Activated CD8-positive, alpha-beta memory T cell treated with anti-CD3 and anti-CD28 coated beads for 1 hour (primary cell): ENCODE measurements at places on chromosomes 11 and 22.

GRCh38 chr11:111932611-111932950 lies 4.6 kb upstream of the DIXDC1 start:
- no peak for DNase-seq

- no peak for DNase-seq
These were observed 41.9 kb downstream of the ATG16L2 start for GRCh38 chr11:72856065-72856464.

DNA sequence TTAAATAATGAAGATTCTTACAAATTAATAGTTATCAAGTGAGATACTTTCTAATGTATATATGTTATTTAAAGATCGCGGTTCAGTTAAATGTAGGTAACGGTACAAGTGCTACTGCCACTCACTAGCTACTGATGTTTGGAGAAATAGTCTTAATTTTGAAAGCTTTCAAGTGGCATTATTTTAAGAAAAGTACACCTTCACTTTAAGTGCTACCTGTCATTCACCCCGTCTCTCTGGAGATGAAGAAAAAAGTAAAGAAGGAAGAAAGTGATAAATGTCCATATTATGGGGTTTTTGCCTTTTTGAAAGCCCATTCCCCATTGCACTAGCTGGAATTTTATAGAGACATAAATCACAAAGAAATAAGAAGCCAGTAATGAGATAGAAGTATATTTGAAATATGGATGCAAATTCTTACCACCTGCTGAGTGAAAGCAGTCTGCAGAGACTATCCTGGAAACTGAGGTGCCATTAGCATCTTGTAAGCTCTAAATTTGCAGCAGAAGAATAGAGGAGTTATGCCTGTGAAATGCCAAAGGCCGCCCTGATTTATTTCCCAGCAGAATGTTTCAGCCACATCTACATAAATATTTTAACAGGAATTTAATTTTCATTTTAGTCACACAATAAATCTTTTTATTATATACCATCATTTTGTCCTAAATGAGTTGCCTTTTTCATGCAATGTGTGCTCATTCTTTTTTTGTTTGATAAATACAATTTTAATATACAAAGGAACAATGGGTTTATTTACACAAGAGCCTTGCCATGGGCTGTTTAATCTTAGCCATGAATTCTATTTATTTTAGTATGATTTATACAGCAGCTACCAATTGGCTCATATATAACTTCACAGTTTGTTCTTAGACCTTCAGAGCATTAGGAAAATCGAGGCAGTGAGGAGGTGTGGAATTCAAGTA lies 489.9 kb upstream of the RAG2 start:
- DNase-seq, result no peak

GRCh38 chr11:38498721-38499120 lies 1900.7 kb upstream of the RAG2 start:
- no peak for DNase-seq

- no peak for DNase-seq
These were observed 11.9 kb downstream of the KCNJ4 start for GRCh38 chr22:38442967-38443627.

DNA sequence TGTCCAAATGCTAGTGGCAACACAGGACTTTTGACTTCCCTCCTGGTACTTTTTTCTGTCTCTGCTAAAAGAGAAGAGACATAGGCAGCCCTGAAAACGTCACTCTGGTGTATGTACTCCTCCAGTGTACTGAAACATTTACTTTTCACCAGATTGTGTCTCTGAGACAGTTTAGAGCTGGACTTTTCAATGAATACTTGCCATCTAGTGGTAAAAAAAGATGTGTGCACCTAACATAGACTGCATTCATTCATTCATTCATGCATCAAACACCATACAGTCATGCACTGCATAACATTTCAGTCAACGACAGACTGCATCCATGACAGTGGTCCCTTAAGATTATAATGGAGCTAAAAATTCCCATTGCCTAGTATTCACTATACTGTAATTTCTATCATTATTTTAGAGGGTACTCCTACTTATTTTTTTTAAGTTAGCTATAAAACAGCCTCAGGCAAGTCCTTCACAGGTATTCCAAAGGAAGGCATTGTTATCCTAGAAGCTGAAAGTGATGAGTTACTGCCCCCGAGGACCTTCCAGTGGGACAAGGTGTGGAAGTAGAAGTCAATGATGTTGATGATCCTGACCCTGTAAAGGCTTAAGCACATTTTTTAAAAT lies 186.2 kb downstream of the SPON1 start:
- DNase-seq, result no peak

GRCh38 chr11:97656356-97656755 lies 1266.5 kb downstream of the JRKL start:
- no peak for DNase-seq

DNA sequence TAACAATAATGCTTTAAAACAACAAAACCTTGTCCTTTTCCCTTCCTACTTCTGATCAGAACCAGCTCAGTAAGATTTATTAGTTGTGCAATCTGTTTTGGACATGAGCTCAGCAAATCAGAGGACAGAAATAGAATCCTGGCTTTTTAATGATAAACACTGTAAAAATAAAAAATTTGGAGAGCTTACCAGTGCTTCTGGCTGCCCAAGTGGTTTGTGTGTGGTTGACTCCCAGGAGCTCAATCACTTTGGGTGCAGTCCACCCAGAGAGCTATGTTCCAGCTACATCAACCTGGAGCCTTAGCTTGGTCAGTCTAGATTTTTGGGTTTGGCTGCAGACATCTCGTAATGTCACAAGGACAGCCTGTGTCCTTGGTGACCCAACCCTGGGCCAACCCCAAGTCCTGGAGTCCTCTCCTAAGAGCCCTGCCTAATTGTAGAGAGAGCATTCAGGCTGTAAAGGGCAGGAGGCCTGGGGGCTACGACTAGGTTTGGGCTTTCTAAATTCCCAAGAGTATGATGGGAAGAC lies 28.5 kb downstream of the CD44 start:
- no peak for DNase-seq

GRCh38 chr22:27778294-27779090 lies 23.1 kb downstream of the MN1 start:
- DNase-seq, result no peak

GRCh38 chr11:45209891-45210699 lies 63.7 kb downstream of the PRDM11 start:
- DNase-seq, result no peak

DNA sequence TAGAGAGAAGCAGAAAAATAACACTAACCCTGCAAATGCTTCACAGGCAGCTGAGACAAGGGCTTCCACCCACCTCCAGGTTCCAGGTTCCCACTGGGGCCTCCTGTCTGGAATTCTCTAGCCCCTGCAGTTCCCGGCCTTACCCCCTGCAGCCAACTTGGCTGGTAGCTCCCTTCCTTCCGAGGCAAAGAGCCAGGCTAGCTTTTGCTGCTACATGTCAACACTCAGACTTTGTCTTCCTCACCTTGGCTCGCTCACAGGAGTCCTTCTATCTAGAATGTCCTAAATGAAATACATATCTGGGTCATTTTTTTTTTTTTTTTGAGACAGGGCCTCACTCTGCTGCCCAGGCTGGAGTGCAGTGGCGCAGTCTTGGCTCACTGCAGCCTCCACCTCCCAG lies 9.9 kb upstream of the TTLL1 start:
- DNase-seq, result no peak

DNA sequence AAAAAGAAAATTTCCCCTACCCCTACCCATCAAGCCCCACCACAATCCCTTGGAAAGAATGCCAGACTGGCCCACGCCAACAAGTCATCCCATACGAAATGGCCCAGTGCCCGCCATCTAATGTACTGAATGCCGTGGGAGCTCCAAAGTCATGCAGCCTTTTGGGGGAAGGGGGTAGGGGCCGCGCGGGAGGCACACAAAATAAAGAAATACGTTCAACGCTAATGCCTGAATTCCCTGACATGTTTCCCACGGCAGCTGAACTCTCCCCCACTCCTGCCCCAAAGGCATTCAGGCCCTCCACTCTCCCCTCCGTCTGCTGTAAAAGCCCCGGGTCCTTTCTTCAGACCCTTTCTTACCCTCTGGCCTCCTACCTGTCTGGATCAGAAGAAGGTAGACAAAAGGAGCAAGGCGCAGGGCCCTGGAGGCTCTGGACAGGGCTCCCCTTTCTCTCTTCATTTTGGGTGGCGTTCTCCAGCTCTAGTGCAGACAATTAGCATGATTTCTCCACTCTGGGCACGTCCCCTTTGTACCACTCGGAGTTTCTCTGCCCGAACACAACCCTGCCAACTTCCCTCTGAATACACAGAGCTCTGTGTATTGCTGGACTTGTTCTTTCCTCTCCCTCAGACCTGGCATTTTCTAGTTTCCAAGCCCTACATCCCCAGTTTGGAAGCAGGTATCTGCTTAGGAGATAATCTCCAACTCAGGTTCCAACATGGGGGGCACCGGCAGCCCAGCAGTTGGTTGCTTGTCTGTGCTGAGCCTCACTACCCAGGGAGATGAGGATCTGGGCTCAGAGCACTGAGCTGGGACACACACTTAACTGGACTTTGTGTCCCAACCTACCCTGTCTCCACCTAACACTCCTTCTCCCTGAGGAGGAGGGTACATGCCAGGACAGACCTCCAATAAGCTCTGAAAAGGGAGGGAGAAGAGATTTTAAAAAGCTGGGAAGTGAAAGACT lies at the start of gene HEPACAM:
HEPACAM (minus strand) TSS at position 500 of the 967 bp plus-strand sequence; CDS start at position 459, 41 bp downstream.
- DNase-seq, result no peak

- peak; percentile 40 for DNase-seq
These were observed 9.7 kb upstream of the NEFH start for GRCh38 chr22:29470159-29470855.

GRCh38 chr11:105609341-105609781 lies 512 bp upstream of the GRIA4 start:
- DNase-seq, result no peak

DNA sequence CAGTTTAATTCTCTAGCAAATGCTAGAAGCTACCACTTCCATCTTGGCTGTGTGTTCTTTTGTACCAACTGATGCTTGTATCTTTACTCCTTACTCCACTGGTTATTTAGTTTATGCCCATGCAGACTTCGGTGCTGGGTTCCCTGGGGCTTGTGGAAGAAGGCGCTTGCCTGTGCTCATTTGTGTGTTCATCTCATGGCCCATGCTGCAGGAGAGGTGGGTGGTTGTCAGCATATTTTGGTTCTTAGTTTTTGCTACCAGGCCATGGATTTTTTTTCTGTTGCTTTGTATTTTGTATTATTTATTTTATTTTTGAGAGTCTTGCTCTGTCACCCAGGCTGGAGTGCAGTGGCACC lies 22.4 kb downstream of the MICAL2 start:
- no peak for DNase-seq

DNA sequence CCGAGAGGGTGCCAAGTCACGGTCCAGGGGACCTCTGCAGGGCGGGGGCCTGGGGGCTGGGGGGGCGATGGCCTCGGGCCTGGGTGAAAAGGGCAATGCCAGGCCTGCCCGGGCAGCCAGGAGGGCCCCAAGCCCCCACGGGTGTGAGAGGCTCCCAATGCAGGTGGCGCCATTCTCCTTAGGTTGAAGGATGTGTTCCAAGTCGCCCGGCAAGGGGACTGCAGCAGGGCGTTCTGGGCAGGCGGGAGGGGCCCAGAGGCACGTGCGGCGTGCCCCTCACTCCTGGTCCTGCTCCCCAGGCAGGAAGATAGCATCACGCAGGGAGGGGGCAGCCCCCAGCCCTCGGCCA lies 730 bp upstream of the TNNI2 start:
- no peak for DNase-seq

DNA sequence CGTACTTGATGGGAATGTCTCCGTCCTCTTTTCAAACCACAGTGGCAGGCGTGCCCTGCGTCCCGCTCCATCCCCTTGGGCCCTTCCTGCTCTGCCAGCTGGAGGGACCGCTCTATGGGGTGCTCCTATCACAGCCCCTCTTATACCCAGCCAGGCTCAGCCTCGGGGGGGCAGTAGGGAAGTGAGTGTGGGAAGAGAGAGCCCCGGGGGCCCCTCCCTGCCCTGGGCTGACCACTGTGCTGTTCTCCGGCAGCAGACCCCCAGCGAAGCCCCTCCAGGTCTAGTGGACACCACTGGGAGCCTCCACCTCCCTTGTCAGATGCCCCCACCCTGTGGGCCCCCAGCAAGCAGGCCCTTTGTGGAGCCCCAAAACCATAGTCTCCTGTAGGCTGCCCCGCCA lies 572.5 kb downstream of the BRD1 start:
- no peak for DNase-seq

DNA sequence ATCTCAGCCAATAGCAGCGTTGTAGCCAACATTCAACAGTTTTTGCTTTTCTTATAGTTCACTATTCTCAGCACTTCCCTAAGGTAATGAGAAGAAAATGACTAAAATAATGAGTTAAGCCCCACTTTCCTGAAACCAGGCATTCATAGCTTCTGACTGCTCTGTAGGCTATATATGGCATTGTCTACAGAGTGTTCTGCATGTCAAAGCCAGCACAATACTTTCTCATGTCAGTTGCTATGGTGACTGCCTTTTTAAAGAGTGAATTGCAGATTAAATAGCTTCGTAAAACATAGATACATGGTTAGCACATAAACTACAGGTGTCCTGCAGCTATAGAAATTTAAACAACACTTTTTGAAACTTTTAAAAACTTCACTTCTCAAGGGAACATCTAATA lies 1256.1 kb upstream of the CNTN5 start:
- DNase-seq, result no peak

GRCh38 chr11:17861036-17861755 lies 126.6 kb downstream of the KCNC1 start:
- no peak for DNase-seq

DNA sequence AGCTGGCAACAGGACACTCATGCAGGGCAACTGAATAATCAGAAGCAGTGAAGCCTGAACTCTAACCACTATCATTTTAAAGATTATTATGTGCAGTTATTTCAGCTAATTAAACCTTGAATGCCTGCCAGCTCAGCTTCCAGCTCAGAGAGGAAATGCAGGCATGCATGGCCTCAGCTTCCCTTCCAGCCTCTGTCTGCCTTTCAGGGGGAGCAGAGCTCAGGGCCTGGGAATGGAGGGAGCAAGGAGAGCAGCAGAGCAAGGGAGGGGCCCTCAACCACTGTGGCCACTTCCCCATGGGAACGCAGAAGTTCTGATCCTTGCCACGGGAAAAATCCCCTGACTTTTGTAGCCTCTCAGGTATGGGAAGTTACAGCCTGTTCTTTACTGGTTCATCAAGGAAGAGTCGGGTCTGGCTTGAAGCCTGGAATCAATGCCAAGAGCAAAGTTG lies 32.5 kb upstream of the APLNR start:
- DNase-seq, result no peak

DNA sequence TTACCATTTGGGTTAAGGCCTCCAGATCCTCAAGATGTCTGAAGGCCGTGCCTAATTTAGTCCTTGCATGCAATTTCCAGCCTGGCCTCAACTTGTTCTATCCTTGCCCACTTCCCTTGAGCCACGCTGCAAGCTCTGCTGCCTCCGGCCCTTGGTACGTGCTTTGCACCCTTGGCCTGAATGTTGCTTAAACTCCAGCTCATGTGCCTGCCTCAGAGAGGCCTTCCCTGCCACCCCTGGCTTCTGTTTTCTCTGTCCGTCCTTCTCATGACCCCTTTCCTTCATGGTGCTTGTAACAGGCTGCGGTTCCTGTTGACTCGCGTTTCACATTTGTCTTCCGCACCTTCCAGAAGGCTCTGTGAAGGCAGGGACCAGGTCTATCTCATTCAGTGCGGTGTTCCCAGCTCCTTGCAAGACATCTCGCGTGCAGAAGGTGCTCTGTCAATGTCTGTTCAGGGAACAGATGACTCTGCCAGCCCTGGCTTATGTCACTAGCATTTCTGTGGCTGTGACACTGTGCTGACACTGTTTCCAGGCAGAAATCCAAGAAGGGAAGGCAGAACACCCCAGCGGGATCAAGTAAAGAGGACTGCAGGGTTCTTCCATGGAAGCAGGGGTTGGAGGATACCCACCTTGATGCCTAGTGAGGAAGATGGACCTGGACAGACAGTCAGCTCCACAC lies 61.8 kb downstream of the FBLN1 start:
- DNase-seq, result no peak
